T-cell (primary cell): ENCODE measurements at places on chromosomes 2 and 18.

- no peak for DNase-seq
Observed at GRCh38 chr18:41126541-41127235, 828.3 kb upstream of the PIK3C3 start.

DNA sequence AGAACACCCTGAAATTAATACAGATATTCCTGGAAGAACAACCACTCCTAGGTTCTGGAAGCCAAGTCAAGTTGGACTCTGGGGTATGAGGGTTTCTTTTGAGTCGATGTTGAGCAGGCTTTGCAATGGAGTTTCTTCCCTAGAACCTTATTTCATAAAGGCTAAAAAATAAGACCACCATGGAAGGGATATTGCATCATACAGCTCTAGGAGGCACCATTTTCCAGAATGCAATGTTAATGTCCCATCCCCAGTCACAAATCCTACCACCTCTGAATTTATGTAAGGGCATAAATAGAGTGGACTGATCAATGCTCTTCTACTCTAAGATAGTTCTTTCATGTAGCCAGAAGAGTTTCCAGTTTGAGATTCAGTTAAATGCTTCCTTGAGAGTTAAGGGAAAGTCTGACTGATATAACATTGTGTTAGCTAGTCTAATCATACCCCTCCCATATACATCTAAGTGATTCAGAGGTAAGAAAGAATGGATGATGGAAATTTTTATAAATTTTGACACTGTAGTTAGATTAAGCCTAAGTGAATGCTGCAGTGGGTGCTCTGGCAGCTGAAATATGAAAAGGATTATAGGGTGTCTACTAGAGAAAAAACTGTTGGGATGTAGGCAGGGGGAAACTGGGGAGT lies 22.0 kb downstream of the ARHGAP15 start:
- no peak for DNase-seq

- no peak for DNase-seq
Observed at GRCh38 chr2:137888845-137889244, 75.4 kb upstream of the HNMT start.

GRCh38 chr2:157182834-157183396 lies 74.6 kb upstream of the GALNT5 start:
- DNase-seq = no peak

DNA sequence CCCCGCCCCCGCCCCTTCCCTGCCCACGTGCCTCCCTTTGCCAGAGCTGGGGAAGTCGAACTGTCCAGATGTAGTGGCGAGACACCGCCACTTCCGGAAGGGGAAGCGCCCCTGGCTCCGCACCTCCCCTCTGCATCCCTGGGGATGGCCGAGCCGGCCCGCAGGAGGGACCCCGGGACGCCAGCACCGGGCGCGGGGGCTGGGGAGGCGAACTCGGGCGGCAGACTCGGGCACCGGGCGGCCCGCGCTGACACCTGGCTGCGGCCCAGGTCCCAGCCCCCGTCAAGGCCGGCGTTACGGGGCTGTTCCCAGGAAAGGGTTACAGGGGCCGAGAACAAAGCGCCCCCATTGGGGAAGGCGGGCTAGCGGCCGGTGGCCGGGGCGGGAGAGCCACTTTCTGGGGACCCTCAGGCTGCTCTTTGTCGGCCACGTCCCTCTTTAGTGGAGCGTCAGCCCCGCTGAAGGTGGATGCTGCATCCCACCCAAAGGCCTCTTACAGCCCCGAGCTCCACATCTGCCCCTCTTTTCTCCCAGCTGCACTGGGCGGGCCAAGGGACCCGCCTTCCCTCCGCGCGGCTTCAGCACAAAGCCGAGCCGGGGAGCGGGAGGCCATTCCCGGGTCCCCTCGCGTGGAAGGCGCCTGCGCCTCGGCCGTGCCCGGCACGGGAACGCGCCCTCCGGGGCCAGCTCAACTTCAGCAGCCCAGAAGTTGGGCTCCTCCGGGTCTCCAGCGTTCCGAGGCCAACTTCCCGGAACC lies 1.3 kb downstream of the SDC1 start:
- no peak for DNase-seq

- DNase-seq = no peak
Observed at GRCh38 chr2:71463342-71463654, 9.9 kb downstream of the DYSF start.

DNA sequence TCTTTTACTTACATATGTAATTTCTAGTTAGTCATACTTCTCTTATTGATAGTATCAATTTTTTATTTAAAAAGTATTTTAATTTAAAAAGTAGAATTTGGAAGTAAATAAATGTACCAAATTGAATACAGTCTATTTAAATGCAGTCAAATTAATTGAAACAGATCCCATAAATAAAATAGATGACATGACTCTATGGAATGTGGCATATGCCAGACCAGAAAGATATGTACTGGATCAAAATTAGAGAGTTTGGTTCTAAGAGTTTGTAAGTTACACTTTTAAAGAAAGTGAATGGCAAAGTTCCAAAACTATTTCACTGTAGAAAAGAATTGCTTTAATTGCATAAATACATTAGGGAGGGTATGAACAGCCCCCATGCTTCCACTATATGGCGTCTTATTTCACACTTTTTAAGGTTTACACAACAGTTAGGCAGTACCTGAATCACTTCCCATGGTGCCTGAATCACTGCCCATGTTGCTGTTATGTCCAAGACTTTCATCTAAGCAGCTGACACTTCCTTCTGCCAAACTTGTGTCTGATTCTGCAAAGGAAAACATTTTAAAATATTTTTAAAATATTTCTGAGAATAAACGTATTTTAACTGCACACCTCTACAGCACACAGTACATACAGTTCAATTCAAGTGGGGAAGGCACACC lies 25.2 kb downstream of the IFIH1 start:
- no peak for DNase-seq

DNA sequence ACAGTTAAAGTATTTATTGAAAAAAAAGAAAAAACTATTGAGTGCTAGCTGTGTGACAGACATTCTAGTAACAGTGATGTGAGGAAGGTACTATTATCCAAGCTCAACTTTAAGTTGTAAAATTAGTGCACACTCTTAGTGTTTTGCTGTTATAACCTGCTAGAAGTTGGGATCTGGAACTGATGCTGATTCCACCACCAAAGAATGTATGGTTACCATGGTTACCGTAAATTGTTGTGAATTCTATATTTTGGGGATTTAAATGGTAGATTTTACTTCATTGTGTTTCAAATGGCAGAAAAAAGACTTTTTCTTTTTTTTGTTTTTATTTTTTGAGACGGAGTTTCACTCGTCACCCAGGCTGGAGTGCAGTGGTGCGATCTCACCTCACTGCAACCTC lies 5.3 kb downstream of the AGFG1 start:
- no peak for DNase-seq

- DNase-seq = no peak
Observed at GRCh38 chr2:218658671-218659257, 659 bp downstream of the ZNF142 start.

DNA sequence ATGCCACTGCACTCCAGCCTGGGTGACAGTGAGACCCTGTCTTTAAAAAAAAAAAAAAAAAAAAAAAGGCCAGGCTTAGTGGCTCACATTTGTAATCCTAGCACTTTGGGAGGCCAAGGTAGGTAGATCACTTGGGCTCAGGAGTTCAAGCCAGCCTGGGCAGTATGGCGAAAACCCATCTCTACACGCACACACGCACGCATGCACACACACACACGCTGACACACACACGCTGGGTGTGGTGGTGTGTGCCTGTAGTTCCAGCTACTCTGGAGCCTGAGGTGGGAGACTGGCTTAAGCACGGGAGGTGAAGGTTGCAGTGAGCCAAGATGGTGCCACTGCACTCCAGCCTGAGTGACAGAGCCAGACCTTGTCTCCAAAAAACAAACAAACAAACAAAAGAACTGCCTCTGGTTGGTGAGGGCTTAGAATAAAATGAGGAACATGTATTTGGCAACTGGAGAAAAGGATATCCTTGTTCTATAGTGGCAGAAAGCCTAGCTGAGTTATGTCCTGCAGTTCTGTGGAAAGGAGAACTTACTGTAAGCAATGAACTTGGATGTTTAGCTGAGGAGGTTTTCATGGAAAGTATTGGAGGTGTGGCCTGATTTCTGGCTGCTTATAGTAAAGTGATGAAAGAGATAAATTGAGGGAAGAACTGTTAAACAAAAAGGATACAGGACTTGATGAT lies 34.0 kb downstream of the HAT1 start:
- no peak for DNase-seq

DNA sequence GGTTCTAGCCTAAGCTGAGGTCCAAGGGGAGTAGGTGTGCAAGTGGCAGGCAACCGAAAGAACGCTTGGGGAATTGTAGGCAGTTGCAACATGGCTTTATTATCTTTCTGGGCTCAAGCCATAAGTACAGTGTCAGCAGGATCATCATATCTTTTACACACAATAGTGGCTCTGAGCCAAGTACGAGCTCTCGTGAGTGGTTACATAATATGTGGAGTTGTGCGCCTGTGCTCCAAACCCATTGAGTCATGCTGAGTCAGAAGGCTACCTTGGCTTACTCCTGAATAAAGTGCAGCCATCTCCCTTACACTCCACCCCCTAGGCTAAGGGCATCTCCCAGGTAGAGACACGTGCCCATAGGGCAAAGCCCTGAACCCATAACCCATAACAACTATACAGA lies 233.9 kb downstream of the SATB2 start:
- no peak for DNase-seq

DNA sequence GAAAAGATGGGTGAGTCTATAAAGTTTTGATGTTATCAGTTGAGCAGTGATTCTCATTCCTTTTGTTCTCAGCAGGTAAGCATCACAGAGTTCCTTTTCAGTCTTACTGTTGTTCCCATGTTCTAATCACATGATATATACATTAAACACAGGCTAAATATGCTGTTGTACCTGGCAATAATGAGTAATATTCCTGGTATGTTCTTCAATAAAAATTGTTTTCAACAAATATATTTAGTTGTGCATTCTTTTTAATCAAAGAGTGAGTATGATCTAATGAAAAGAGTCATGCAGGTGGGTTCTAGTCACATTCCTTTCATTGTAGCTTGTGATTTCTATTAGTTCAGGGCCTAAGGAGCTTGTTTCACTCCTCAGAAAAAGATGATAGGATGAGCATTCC lies 288.3 kb upstream of the NETO1 start:
- DNase-seq = no peak

DNA sequence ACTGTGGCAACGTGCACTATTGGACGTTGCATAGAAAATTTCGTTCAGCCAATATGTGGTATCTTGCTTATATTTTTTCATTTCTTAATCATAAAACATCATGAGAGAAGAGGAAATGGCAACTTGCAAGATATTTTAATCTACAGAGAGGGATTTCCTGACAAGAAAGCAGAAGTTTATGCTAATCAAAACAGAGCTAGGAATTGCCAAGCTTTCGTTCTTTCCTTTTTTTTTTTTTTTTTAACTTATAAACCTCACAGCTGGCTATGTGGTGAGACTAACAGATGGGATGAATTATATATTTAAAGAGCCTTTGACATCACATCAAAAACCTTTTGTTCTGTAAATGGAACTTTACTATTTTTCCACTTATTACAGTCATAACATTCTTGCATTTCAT lies 1136.9 kb upstream of the TMEFF2 start:
- no peak for DNase-seq

DNA sequence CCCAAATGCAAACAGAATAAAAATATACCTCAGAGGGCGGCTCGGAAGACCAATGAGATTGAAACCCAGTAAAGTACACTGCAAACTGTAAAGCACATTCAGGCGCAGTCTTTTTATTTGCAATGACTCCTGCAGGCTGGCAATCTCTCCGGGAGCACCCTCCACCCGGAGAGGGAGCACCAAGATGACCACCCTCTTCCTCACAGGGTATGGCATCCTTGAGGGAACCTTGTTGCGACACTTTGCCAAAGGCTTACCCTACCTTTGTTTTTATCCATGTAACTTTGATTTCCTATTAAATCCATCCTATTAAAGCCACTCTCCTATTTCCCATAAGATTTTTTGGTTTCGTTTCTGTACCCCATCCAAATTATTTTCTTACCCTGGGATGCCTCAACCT lies 16.2 kb downstream of the CHST10 start:
- DNase-seq = no peak

- DNase-seq = no peak
Observed at GRCh38 chr2:144249035-144249637, 270.8 kb downstream of the ZEB2 start.

- DNase-seq = no peak
Observed at GRCh38 chr2:151549191-151549590, 139.5 kb downstream of the RIF1 start.

DNA sequence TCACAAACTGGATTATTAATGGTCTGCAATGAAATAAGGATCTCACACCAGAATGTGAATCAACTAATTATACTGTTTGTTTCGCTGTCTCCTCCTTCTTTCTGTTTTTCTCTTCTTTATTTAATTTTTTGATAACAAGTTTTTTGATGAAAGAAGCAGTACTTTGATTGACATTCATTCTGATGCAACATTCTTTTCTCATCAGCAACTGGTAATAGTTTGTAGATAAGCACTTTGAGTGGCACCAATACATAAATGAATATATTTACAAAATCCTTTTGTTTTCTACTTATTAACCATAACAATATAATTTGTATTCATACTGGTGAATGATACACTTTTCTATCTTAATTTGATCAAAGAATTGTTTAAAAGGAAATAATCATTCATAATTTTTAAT lies 115.3 kb upstream of the FAM117B start:
- DNase-seq = no peak

DNA sequence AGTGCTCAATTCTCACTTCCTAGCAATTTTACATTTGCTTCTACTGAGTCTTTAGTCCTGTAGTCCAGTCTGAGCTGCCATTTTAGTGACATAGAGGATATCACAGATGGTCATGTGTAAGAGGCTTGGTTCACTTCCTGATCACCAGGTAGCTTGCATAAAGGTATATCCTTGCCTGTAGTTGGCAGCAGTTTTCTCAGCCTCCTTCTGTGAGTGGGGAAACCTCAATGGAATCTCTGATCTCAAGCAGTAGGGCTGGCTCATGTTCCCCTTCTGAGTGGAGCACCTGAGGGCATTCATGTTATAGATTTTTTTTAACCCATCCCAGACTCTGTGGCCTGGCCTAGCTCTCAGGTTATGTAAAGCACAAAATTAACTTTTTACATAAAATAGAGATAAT lies 278.4 kb downstream of the RDH14 start:
- DNase-seq = no peak

DNA sequence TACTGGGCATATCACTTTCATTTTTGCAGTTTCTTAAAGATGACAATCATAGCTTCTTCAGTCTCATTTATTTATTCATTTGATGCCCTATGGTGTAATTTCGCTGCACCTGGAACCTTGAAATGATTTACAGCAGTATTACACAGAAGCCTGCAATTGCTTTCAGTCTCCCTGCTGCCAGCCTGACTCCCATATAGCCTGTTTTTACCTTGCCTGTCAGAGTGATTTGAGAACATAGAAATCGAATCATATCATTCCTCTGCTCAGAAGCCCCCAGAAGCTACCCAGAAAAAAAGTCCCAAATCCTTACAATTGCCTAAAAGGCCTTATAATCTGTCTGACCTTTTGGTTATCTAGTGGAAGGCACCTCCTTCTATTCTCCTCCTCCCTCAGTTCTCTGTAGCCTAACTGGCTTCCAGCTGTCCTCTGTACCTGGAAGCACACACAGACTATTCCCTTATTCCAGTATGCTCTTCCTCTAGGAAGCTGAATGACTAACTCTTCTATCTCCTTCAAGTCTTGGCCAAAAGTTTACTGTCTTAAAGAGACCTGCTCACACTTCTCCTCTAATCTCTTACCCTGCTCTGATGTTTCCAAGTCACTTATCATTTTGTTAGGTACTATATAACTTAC lies 12.6 kb downstream of the SCN3A start:
- DNase-seq = no peak

- DNase-seq = no peak
Observed at GRCh38 chr2:207155516-207156444, 10.0 kb downstream of the KLF7 start.
